ENCODE measurements at places on chromosomes 12 and 14.

DNA sequence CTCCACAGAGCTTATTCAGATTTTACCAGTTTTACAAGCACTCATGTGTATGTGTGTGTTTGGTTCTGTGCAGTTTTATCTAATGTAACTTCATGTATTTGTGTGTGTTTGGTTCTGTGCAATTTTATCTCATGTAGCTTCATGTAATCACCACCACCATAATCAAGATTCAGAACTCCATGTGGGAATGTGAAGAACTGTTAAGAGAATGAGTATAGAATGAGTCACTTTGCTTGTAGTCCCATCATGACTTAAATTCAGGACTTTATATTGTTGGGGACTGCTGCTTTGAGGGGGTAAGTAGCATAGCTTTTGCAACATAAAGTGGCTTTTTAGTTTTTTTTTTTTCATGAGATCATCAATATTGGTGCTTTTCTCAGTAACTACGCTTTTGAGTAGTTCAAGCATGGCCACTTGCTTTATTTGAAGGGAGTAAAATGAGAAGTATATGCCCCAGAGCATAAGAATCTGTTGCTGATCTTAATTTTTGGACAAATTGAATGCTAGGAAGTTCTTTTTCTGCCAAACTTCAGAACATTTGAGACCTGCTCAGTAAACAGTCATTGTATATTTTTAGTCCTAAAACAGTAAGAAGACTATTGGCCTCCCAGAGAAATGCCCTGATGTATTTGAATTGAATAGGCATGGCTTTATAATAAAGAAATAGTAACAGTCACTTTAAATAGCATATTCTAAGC lies 28.8 kb downstream of the PROX2 start:
- H3K27ac ChIP-seq, result no peak overlapping the region
- H3K4me3 ChIP-seq, result no peak overlapping the region
- no peaks in the 10 kb centered on the region for H3K27me3 ChIP-seq
- DNase-seq, result no peak
- H3K36me3 ChIP-seq, result no peaks in the 10 kb centered on the region

- H3K36me3 ChIP-seq, result no peaks in the 10 kb centered on the region
- no peak overlapping the region for H3K4me3 ChIP-seq
- no peak for DNase-seq
- H3K4me1 ChIP-seq, result no peaks in the 10 kb centered on the region
- H3K27me3 ChIP-seq, result no peaks in the 10 kb centered on the region
- H3K27ac ChIP-seq, result no peak overlapping the region
These were observed 51.3 kb downstream of the SSPN start for GRCh38 chr12:26246483-26247164.

- peaks cover 6% of the 10 kb centered on the region for H3K4me1 ChIP-seq
- no peaks in the 10 kb centered on the region for H3K27me3 ChIP-seq
- H3K4me3 ChIP-seq, result no peak overlapping the region
- H3K27ac ChIP-seq, result no peak overlapping the region
These were observed 50.7 kb upstream of the MAP1LC3B2 start for GRCh38 chr12:116508145-116509121.

- H3K4me3 ChIP-seq, result no peak overlapping the region
- H3K27ac ChIP-seq, result no peak overlapping the region
- H3K36me3 ChIP-seq, result no peaks in the 10 kb centered on the region
These were observed 118.5 kb downstream of the ADCK1 start for GRCh38 chr14:77918448-77918847.

DNA sequence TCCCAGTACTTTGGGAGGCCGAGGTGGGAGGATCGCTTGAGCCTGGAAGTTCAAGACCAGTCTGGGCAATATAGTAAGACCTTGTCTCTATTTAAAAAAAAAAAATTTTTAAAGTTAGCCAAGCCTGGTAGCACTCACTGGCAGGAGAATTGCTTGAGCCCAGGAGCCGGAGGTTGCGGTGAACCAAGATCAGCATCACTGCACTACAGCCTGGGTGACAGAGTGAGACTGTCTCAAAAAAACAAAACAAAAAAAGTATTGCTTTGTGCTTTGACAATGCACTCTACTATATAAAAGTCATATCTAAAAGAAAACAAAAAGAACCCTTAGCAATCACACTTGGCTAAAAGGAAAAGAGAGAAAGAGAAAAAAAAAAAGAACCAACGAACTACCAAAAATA lies 26.8 kb downstream of the GNPTAB start:
- no peaks in the 10 kb centered on the region for H3K36me3 ChIP-seq
- H3K27me3 ChIP-seq, result no peaks in the 10 kb centered on the region
- H3K4me1 ChIP-seq, result peaks cover 27% of the 10 kb centered on the region
- no peak overlapping the region for H3K4me3 ChIP-seq

DNA sequence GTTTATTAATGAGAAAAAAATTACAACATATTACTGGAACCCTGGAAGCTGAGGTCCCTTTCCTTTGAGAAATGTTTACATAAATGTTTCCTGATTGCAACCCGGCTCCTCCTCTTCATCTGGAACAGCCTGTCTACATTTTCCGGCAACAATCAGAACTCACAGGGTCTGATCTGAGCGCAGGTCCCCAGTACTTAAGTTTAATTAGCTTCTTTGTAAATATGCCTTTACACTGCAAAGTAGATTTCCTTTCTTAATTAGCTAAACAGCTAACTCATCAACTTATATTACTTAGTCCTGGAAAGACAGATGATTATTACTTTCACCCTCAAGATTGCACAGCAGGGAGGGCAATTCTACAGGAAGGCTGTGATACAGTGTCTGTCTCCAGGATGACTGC lies 213.0 kb downstream of the MON2 start:
- H3K4me1 ChIP-seq, result no peaks in the 10 kb centered on the region
- H3K36me3 ChIP-seq, result no peaks in the 10 kb centered on the region
- H3K27me3 ChIP-seq, result no peaks in the 10 kb centered on the region
- DNase-seq, result no peak

Measured in natural killer cell (primary cell).